CD4-positive, alpha-beta memory T cell (primary cell): ENCODE measurements at places on chromosomes 3 and 15. TPM values are rescaled to one million over a fixed set of nuclear protein-coding genes. Genes with fewer than 3 reads are reported as not detected.

The RAB43 gene
- total RNA-seq, result 64.5 TPM

The CPA3 gene
- total RNA-seq, result not detected

DNA sequence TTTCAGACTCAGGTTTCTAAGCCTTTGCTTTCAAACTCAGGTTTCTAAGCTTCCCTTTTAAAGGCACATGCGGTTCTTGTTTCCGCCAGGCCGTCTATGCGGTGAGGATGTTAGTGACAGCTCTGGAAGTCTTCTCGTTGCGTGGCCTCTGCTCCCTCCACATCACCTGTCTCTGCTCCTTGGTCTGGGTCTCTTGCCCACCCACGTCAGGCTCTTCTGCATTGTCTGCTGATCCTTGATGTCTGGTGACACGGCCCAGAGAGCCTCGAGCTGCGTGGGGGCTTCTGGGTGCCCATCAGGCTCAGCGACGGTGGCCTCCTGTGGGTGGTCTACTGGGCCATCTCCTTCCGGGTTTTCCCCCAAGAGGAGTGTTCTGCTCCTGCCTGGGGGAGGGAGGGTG lies 30.5 kb downstream of the KLF13 start:
- DNase-seq, result peak; percentile 50
- peaks cover 99% of the 10 kb centered on the region for H3K4me1 ChIP-seq
- peak overlapping the region; percentile 82 for H3K27ac ChIP-seq
- H3K36me3 ChIP-seq, result peaks cover 8% of the 10 kb centered on the region
- no peaks in the 10 kb centered on the region for H3K27me3 ChIP-seq

DNA sequence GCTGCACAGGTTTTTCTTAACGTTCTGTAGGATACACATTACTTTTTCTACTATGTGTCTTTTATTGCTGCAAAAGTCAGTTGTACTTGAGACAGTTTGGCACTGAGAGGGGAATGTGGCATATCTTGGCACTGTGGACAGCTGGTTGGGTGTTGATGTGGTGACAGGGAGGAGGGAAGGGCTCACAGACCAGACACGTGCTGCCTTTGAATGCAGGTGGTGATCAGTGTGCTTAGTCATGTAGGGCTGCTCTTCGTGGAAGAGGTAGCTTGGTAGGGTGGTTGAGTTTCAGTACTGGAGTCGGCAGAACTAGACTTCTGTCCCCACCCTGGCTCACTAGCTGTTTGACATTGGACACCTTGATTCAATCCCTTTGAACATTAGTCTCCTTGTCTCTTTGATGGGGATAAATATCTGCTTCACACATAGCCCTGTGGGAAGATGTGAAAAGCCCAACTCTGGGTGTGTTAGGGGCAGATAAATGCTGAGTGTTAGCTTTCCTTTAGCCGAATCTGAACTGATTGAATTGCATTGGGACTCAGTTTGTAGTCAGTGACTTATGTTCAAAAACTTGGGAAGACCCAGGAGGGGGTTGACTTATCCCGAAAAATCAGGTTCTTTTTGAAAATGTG lies 108.4 kb downstream of the PTPRG start:
- no peak overlapping the region for H3K27ac ChIP-seq
- H3K4me1 ChIP-seq, result no peaks in the 10 kb centered on the region
- H3K27me3 ChIP-seq, result no peaks in the 10 kb centered on the region
- H3K36me3 ChIP-seq, result no peaks in the 10 kb centered on the region
- no peak overlapping the region for H3K4me3 ChIP-seq

GRCh38 chr3:128867200-128868125 lies 12.0 kb upstream of the ACAD9 start:
- H3K4me1 ChIP-seq, result no peaks in the 10 kb centered on the region
- H3K27me3 ChIP-seq, result no peaks in the 10 kb centered on the region
- DNase-seq, result no peak

DNA sequence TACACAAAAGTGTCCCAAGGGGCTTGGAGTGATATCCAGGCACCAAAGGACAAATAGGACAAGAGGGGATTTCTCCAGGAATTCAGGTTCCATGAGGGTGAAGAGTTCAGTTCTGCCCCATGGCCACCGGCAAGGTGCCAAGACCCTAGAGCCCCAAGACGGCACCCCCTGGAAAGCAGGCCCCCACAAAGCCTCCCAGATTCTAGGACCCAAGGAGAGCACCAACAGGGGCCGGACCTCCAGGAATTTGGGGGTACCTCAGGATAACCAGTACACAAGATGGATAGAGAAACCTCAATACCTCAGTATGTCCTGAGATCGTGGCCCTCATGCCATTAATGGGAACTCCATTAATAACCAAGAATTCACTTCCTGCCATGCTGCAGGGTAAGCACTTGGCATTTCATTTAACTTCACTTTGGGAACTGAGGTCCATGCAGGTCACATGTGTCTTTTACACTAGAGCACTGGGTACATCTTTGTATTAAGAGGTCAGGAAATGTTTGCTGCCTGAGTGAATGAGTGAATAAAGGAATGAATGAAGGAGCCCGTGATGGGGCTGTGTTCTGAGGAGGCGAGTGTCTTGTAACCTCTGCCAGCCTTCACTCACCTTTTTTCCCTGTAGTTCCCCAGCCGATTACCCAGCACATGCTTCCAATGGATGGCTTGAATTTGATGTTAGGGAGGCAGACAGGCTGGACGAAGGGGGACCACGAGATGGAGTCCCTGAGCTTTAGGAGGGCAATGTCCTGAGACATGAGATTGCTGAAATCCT lies 15.5 kb upstream of the PRSS50 start:
- H3K27ac ChIP-seq, result no peak overlapping the region
- DNase-seq, result no peak
- no peak overlapping the region for H3K4me3 ChIP-seq
- no peaks in the 10 kb centered on the region for H3K36me3 ChIP-seq
